ENCODE measurements at places on chromosomes 6 and 20.

DNA sequence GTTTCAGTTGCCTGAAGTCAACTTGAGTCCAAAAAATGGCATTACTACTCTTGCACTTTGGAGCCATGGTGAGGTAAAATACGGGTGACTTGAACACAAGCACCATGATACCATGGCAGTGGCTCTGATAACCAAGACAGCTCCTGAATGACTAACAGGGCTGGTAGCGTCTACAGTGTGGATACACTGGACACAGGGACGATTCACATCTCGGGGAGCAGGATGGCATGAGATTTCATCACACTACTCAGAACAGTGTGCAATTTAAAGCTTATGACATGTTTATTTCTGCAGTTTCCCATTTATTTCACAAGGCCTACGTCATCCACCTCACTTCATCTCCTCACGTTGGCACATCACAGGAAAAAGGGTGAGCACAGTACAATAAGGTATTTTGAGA is 950.9 kb downstream of the KIF16B start:
- no peak for DNase-seq

DNA sequence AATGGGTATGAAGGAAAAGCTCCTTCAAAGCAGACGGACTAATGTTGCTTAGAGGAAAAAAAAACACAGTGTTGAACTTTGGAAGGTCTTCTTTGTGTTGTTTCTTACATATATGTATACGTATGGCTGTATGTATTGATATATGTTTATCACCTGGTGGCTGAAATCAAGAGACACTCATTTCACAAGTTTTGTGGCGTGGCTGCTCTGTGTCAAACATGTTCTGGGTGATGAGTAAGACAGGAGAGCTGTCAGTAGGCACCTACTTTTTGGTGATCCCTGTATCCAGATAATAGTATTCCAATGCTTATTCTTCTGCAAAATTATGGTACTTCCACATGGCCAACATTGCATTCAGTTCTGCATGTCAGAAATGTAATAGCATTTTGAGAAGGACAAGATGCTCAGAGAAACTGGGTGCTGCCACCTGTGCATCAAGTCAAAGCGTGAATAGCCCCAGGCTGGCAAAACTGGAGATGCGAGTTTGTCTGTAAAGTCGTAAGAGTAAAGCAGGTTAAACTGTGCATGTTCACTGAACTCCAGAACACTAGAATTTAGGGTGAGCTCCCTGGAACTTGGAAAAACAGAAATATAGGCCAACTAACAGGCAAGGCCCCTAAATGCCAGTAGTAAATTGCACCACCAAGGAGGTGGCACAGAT is 67.9 kb downstream of the ARMC2 start:
- DNase-seq, result no peak

- DNase-seq, result no peak
Observed at GRCh38 chr20:7708112-7708511, 232.1 kb downstream of the HAO1 start.

DNA sequence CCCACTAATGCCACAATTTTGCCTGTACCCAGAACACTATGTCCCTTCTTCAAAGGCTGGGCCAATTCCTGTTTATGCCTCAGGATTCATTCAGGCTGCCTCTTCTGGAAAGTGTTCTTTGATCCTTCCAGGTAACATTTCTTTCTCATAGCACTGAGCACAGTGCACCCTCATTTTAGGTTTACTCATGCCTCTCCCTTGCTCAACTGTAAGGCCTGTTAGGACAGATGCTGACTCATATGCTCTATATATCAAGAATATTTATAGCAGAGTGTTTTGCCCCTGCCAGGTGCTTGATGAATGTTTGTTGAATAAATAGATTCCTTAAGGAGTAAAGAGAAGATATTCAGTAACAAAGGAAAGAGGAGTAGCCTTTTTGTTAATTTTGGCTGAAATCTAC is 263.9 kb downstream of the PHF3 start:
- peak; percentile 4 for DNase-seq

DNA sequence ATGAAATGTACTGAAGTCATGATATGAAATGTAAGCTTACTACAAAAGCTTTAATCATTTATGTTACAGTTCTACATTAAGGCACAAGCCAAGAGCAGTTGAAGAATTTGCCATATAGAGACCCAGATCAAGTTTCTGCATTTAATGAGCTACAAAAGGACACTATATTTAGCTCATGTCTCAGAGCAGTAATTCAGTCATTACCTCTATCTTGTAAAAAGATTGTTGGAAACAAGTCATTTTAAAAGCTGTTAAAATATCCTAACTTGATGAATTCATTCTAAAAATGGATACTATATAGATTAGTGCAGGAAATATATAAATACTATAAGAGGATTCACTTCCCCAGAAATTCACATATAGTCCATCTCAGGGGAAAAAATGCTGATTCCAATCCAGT is 45.2 kb upstream of the RIPPLY2 start:
- no peak for DNase-seq

- peak; percentile 64 for DNase-seq
Observed at GRCh38 chr6:96542702-96543101, 20.2 kb upstream of the FHL5 start.

DNA sequence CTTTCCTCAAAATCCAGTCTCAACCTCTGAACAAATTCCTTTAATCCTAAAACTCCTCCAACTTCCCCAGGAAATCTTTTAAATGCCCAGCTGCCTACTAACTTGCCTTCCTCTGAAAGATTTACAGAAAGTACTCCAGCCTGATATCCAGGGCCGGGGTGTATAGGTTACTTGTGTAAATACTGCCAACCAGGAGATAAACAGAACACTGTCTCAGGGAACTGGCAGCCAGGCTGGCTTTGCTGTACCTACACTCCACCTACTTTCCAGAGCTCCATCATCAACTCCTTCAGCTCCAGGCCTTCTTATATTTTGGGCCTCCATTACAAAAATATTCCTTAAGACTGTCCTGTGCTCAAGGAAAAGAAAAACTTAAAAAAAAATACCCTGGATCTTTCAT is 85.9 kb downstream of the CEP162 start:
- no peak for DNase-seq

GRCh38 chr6:49915035-49915434 is 48.7 kb upstream of the CRISP1 start:
- no peak for DNase-seq

DNA sequence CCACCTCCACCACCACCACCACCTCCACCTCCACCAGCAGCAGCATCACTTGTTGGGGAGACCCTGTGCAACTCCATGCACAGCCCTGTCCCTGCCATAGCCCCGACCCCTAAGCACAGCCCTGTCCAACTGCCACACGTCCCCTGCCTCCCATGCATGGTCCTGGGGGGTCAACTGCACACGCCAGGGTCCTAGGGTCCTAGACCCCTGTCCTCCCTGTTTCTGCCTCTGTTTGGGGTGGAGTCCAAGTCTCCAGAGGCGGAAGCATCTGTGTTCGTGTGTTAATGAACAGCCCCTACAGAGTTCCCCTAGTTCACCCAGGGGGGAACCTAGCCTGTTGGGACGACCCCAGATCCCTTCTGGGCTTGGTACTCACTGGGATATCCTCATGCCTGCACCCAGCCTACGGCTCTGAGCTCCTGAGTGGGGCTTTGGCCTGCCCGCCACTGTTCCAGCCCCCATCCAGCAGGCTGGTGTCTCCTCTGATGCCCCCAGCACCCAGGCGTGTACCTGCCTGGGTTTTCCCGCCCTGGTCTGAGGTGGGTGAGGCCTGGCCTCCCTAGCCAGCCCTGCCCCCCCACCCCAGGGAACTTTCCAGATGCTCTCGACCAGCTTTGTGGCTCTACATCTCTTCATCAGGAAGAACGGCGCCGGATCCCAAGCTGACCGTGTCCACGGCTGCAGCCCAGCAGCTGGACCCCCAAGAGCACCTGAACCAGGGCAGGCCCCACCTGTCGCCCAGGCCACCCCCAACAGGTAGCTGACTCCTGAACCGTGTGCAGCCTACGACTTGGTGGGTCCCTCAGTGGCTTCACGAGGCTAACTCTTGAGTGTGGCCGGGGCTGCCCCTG is 2.5 kb upstream of the TNFRSF6B start:
- no peak for DNase-seq

GRCh38 chr6:43335469-43335868 is 26.8 kb upstream of the CRIP3 start:
- no peak for DNase-seq

DNA sequence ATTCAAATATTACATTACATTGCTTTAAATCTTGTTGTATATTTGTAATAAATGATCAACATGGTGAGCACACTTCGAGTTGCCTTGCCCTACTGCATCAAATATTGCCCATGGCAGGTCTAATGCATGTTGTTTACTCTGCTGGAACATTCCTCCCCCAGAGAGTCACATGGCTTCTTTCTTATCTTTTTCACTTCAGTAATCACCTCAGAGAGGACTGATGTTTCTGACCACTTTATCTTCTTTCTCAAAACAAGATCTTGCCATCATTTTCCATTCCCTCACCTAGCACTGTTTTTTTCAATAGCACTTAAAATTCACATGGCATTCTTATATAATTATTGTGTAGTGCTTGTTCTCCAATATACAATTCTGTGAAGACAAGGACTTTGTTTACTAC is 243.5 kb upstream of the THEMIS start:
- DNase-seq, result no peak

DNA sequence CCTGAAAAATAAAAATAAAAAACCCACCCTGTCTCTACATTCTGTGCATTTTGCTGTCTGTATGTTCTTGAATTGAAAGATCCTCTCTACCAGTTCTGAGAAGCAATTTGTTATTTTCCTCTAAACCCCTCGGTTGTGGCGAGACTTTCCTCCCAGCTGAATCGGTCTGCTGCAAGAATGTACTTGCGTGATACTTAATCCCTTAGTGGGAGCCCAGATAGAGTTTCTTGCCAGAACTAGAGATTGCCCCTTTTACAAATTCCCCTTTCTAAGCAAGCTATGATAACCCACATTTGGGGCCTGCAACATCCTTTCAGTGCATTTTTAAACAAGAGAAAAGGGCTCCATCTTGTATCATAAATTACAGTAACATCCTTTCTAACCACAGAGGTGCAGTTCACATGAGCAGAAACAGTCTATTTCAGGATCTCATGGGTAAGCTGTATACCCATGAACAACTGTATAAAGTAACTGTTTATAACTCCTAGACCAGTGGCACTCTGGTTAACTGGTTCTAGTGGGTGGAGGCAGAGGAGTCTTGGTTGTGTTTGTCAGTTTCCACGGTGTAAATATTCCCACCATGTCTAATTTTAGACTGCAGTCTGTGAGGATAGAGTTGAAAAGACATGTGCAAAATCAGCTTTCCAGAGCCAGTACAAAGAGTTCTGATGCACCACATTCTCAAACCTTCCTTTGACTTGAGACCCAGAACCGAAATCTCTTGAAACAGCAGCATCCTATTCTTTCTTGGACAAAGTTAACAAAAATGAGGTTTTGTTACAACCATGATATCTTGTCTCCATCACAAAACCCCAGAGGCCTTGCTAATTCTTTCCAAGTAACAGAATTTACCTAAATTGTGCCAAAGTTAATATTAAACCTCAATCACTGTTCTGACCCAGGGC is 113.1 kb upstream of the ZNF217 start:
- peak; percentile 67 for DNase-seq

DNA sequence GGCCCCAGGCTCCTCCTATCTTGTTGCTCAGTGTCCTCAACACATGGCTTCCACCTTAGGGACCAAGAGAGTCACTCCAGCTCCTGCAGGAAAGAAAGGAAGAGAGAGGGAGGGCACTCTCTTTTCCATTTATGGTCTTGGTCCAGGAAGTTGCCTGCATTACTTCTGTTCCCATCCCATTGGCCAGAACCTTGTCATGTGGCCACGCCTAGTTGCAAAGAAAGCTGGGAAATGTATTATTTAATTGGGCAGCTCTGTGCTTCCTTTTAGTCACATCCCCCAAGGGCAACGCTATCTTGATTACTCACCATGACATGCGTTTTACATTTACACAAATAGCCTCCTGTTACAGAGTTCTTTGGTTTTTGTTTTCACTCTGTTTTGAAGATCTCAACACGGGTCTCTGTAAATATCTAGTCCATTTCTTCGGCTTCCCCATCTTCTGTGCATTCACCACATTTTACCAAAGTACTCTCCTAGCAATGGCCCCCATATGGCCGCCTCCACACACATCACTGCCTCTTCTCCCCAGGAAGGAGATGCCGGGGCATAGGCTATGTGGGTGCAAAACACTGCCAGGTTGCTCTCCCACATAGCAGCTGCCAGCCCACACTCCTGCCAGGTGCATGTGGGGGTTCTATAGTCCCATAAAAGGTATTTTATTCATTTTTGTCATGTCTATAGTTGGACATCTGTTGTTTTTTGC is 35.7 kb upstream of the ZMYND8 start:
- peak; percentile 95 for DNase-seq

- peak; percentile 89 for DNase-seq
Observed at GRCh38 chr6:26311385-26312095, 53.5 kb upstream of the BTN3A2 start.

DNA sequence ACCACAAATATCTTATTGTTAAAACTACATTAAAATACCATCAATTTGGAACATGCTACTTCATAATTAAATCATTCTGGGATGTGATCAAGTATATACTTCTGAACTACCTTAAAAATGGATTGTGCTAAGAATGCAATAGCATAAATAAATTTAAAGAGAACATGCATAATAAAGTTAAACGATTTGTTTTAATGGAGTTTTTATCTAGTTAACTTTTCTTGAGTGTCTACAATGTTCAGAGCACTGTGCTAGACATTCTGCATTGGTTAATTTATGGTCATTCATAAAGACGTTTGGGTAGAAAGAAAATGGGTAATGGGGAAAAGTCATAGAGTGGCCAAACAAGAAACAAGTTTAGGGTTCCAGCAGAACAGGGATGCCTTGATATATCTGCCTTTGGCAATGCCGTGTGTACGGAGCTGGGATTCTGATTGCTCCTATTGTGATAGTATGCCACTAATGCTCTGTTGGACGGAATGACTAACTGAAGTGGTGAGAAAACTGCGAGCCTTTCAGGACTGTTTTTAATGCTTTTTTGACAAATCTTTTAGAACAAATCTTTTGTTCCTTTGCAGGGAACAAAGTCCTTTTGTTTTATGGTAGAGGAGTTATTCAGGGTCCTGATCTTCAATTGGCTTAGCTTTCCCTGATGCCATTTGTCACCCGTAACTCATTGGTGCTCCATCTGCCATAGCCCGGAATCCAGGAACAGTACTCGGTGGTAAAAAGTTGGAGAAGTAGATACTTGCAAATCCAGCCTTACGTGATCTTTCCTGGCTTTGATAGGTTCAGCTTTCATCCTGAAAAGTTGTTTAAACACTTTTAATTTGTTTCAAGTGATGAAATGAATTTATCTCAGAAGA is 162.6 kb downstream of the BCKDHB start:
- DNase-seq, result no peak

GRCh38 chr20:47456952-47457724 is 44.5 kb upstream of the NCOA3 start:
- peak; percentile 49 for DNase-seq

DNA sequence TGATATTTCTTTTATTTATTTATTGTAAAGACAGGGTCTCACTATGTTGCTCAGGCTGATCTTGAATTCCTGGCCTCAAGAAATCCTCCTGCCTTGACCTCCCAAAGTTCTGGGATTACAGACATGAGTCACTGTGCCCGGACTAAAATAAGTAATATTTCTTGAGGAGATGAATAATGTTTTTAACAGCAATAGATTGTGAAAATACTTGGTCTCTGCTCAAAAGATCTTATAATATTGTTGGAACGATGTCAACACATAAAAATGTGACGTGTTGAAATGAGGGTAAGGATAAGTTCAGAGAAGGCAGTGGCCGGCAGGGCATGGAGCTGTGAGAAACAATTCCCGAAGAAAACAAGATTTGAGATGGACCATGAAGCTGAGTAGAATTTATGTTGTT is 178.7 kb downstream of the GJA1 start:
- DNase-seq, result no peak
